ENCODE measurements at places on chromosomes 6 and 20.

DNA sequence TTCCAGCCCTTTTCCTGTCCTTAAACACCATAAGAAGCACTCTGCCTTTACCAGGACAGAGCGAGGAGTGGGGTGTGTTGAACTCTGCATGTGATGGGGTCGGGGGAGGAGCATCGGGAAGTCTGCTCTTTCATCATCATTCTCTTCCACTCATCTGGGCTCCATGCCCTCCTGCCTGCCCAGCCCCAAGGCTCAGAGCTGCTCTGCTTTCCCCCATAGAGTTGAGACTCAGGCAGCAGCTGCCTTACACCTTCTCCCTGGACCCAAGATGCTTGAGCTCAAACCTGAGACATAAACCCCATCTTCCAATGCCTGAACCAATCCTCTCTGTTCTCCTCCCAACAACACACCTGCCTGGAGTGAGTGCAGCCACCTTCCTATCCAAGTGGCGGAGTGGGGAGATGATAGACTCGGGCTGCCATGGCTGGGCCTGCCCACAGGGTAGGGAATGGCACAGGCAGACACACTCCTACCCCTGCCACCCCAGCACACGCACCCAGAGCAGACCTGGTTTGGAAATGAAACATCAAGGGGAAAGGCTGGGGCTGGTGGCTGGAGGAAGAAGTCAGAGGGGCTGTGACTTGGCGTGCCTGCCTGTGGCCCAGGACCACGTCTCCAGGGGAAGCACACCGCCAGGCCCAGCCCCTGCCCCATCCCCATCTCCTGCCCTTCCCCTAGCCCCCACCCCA lies 28.4 kb downstream of the TFEB start:
- H3K36me3 ChIP-seq = no peaks in the 10 kb centered on the region
- peaks cover 33% of the 10 kb centered on the region for H3K4me1 ChIP-seq
- H3K27ac ChIP-seq = peak overlapping the region; percentile 85
- H3K4me3 ChIP-seq = peak overlapping the region; percentile 33
- H3K27me3 ChIP-seq = no peaks in the 10 kb centered on the region

DNA sequence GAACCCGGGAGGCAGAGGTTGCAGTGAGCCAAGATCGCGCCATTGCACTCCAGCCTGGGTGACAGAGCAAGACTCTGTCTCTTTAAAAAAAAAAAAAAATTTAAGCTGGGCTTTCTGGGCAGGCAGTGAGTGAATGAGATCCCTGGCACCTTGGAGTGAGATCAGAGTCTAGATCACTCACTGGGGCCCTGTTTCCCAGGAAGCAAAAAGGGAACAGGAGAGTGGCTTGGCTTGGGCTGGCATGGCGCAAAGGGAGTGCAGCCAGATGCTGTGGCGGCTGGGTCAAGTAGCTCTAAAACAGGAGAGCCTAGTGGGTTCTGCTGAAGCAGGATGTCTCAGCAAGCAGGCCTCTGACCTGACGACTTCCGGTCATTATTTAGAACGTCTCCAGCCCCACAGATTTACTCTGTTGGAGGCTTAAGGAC lies 10.4 kb downstream of the PLCG1 start:
- H3K27me3 ChIP-seq = no peaks in the 10 kb centered on the region
- peaks cover 50% of the 10 kb centered on the region for H3K36me3 ChIP-seq
- DNase-seq = no peak
- peaks cover 95% of the 10 kb centered on the region for H3K4me1 ChIP-seq
- peak overlapping the region; percentile 87 for H3K27ac ChIP-seq
- H3K4me3 ChIP-seq = no peak overlapping the region

DNA sequence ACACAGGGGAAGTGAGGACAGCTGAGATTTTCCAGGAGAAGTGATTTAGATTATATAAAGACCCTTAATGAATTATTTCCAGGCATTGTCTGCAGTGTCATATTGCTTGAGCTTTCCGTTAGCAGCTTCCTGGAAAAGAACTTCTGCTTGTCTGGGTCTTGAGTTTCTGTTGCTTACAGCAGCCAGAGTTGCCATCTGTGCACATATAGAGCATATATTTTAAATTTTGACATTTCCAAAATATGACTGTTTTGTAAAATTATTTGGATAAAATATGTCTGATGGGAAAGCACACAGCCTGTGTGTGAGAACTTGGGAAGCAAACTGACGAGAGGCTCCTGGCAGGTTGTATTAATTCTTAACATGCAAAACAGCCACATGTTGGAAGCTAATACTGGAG lies 21.0 kb upstream of the NKX2-2 start:
- no peak for DNase-seq
- no peaks in the 10 kb centered on the region for H3K36me3 ChIP-seq
- H3K27ac ChIP-seq = no peak overlapping the region
- peaks cover 19% of the 10 kb centered on the region for H3K27me3 ChIP-seq
- H3K4me3 ChIP-seq = no peak overlapping the region
- peaks cover 2% of the 10 kb centered on the region for H3K4me1 ChIP-seq

GRCh38 chr6:17938901-17939300 lies 48.5 kb downstream of the KIF13A start:
- peaks cover 15% of the 10 kb centered on the region for H3K27me3 ChIP-seq
- no peak for DNase-seq
- H3K27ac ChIP-seq = no peak overlapping the region
- H3K4me3 ChIP-seq = no peak overlapping the region

DNA sequence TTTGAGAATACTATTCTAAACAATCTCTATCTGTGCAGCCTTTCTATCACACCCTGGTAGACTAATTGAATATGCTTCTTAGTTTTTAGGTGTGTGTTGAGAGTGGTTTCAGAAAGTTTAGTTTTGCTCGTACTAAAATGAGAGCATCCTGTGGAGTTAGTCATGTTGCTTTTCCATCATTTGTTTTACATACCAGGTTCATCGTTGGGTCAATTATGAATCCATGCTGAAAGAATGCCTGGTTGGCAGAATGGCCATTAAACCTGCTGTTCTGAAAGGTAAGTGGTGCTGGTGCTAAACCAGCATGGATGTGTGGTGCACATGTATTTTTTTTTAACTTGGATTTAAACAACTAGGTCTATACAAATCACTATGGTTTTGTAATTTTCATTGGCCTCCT lies 49.3 kb downstream of the CYB5R4 start:
- no peaks in the 10 kb centered on the region for H3K27me3 ChIP-seq
- H3K36me3 ChIP-seq = peaks cover 33% of the 10 kb centered on the region
- H3K4me1 ChIP-seq = peaks cover 18% of the 10 kb centered on the region

DNA sequence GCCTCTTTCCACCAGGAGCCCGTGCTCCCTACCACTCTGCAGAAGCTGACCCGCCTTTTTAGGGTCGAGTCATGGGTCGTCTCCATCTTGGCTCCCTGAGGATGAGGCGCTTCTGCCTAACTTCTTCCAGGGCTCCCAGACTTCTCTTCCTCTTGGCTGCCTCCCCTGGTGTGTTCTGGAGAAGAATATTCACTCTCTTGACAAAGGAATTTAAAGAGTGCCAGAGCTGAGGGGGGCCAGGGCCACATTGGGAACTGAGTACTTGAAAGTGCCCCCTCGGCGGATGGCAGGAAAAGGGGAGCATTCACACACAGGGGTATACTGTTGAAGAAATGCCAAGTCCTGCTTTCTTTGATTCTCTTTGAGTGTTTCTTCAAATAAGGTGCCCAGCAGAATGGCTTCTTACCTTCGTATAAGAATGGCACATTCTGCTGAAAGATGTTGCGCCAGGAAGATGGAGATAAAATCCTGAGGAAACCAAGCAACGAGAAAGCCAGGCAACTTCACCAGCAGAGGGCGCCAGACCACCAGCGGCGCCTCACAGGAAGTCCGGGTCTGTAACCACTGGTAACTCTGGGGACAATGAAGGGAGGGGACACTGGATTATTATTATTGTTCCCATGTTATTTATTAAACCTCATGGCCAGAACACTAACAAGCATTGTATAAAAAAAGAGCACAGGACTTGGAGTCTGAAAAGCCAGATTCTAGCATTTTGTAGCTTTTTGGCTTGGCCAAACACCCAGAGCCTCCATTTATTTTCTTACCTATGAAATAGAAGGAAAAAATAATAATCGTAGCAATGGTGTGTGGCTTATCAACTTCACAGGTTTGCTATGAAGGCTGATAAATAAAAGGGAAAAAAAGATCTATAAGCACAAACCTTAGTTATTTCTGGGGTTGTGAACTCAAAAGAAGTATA lies 176.7 kb downstream of the HACE1 start:
- peak; percentile 86 for DNase-seq
- no peak overlapping the region for H3K27ac ChIP-seq
- H3K27me3 ChIP-seq = no peaks in the 10 kb centered on the region
- H3K4me1 ChIP-seq = peaks cover 20% of the 10 kb centered on the region

DNA sequence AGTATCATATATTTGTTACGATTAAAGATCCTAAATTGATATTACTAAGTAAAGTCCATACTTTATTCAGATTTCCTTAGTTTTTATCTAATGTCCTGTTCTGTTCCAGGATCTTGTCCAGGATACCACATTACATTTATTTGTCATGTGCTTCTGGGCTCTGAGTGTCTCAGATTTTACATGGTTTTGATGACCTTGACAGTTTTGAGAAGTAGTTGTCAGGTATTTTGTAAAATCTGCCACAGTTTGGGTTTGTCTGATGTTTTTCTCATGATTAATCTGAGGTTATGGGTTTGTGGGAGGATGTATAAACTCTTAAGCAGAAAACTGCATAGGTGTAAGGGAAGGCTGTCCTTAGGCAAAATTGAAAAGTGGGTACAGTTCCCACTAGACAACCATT lies 109.9 kb upstream of the BMP5 start:
- no peak for DNase-seq
- H3K27ac ChIP-seq = no peak overlapping the region
- H3K4me1 ChIP-seq = no peaks in the 10 kb centered on the region
- H3K4me3 ChIP-seq = no peak overlapping the region

- H3K27ac ChIP-seq = no peak overlapping the region
- H3K36me3 ChIP-seq = no peaks in the 10 kb centered on the region
- DNase-seq = no peak
- no peaks in the 10 kb centered on the region for H3K27me3 ChIP-seq
- no peak overlapping the region for H3K4me3 ChIP-seq
- H3K4me1 ChIP-seq = no peaks in the 10 kb centered on the region
Observed at GRCh38 chr6:75024828-75025227, 181.0 kb downstream of the COL12A1 start.

- DNase-seq = peak; percentile 12
- H3K4me1 ChIP-seq = peaks cover 29% of the 10 kb centered on the region
- H3K27me3 ChIP-seq = no peaks in the 10 kb centered on the region
- H3K27ac ChIP-seq = peak overlapping the region; percentile 97
- peak overlapping the region; percentile 93 for H3K4me3 ChIP-seq
Observed at GRCh38 chr6:28081486-28081751, 1.1 kb downstream of the ZNF165 start.

DNA sequence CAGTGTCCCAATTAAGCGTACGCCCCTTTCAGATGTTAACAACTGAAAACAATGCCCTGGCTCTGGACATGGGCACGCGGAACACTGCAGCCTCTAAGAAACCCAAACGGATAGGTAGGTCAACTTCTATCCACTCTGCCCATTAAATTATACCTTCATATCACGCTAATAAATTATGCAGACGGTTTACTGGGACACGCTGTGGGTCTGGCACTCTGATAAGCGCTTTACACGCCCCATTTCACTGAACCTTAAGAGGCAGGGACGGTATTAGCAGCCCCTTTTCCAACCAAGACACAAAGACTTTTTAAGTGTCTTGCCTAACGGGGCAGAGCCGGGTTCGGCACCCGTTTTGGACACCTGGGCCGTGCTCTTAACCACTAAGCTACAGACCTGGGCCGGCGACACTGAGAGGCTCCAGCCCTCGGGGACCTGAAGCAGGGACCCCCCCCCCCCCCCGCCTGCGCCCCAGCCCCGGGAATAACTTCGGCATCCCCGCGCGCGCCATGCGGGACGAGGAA lies 744 bp downstream of the STAU1 start:
- DNase-seq = peak; percentile 47
- H3K27ac ChIP-seq = peak overlapping the region; percentile 89
- H3K27me3 ChIP-seq = no peaks in the 10 kb centered on the region
- peaks cover 23% of the 10 kb centered on the region for H3K36me3 ChIP-seq
- H3K4me1 ChIP-seq = peaks cover 44% of the 10 kb centered on the region
- H3K4me3 ChIP-seq = peak overlapping the region; percentile 96

GRCh38 chr6:111339294-111339693 lies 143.7 kb downstream of the REV3L start:
- H3K27ac ChIP-seq = no peak overlapping the region
- no peaks in the 10 kb centered on the region for H3K27me3 ChIP-seq
- H3K4me1 ChIP-seq = peaks cover 20% of the 10 kb centered on the region
- no peak for DNase-seq
- H3K36me3 ChIP-seq = peaks cover 15% of the 10 kb centered on the region

DNA sequence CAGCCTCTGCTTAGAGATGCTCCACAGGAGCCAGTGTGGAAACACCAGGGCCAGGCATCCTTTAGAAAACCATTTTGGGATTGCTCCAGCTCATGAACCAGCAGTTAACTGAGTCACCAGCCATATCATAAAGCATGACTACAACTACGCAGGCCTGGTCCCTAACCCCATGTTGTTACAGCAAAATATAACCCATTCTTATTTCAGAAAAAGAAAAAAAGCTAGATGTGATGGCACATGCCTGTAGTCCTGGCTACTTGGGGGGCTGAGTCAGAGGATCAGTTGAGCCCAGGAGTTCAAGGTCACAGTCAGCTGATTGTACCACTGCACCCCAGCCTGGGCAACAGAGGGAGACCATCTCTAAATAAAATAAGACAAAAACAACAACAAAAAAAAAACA lies 36.8 kb downstream of the C6orf15 start:
- H3K27me3 ChIP-seq = no peaks in the 10 kb centered on the region
- H3K36me3 ChIP-seq = no peaks in the 10 kb centered on the region
- no peak overlapping the region for H3K27ac ChIP-seq

DNA sequence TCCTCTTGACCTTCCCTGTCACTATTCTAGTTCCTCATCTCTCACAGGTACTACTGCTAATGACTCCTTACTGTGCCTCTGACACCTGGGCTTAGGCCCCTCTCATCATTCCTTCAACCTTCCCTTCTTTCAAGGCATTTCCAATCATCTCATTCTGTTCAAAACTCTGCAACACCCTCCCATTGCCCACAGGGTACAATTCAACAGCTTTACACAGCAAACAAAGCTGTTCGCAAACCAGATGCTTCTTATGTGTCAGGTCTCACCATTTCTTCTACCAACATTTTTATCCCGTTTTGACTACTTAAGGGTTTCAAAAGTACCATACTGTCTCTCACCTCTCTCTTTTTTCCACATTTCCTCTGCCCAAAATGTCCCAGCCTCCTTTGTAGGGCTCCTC lies 84.4 kb upstream of the ID4 start:
- no peaks in the 10 kb centered on the region for H3K4me1 ChIP-seq
- H3K27ac ChIP-seq = no peak overlapping the region
- H3K4me3 ChIP-seq = no peak overlapping the region
- no peaks in the 10 kb centered on the region for H3K27me3 ChIP-seq

DNA sequence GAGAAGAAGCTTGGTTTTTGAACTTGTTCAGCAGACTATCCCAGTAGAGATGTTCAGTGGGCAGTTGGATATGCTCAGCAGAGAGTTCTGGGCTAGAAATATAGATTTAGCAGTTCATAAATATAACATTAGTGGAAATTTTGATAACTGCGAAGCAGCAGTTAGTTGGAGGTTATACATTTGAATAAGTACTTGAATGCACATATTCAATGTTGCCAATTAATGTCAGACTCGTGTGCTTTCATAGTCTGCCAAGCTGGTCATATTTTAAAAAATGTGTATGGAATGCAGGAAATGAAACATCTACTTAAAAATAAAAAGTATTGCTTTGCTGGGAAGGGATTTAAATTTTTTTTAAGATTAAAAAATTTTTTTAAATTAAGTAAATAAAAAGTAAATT lies 92.5 kb upstream of the E2F3 start:
- H3K4me3 ChIP-seq = no peak overlapping the region
- no peaks in the 10 kb centered on the region for H3K36me3 ChIP-seq
- no peak for DNase-seq
- no peaks in the 10 kb centered on the region for H3K4me1 ChIP-seq

GRCh38 chr6:157521362-157522335 lies 140.7 kb downstream of the ZDHHC14 start:
- H3K27ac ChIP-seq = no peak overlapping the region
- H3K36me3 ChIP-seq = no peaks in the 10 kb centered on the region
- peaks cover 7% of the 10 kb centered on the region for H3K4me1 ChIP-seq
- no peaks in the 10 kb centered on the region for H3K27me3 ChIP-seq

- no peak overlapping the region for H3K27ac ChIP-seq
- H3K4me3 ChIP-seq = no peak overlapping the region
Observed at GRCh38 chr20:35395728-35396127, 16.0 kb downstream of the UQCC1 start.

Data from activated CD4-positive, alpha-beta T cell treated with anti-CD3 and anti-CD28 coated beads for 36 hours (primary cell).